ENCODE measurements at places on chromosomes 13 and 19. TPM values are rescaled to one million over a fixed set of nuclear protein-coding genes. Genes with fewer than 3 reads are reported as not detected.

GRCh38 chr13:114015111-114015968 lies 41.5 kb upstream of the C13orf46 start:
- no peak for DNase-seq

DNA sequence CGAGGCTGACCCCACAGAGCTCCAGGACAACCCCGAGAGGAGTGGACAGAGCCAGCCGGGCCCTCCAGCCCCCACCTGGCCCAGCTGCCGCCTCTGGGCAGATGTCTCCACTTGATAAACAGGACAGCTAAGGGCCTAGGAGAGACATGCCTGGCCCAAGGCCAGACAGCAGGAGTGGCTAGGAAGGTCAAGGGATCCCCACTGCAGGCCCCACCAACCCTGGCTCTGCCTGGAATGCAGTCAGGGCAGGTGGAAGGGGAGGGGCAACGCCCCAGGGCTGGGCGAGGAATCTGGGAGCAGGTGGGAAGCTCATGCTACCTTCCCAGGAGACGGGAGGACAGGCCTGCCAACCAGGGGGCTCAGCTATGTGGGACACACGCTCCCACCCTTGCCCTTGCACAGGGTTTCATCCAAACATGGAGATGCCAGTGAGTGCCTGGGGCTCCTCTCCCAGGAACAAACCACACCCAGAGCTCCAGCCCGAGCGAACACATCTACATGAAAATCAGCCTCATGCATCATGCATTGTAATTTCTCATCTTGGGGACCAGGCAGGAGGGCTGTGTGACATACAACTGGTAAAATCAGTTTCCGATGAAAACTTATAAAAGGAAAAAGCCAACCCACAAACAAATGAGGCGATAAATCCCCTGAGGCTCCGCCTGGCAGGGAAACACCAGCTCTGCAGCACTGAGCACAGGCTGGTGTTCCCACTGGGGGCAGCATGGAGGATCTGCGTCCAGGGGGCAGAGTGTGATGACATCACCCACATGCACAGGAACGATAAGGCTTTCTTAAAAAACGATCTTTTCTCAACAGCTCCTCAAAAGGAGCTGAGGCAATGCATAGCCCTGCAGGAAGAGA lies 25.0 kb downstream of the SH3GL1 start:
- no peak for DNase-seq

Gene SPACA7
- not detected for total RNA-seq

DNA sequence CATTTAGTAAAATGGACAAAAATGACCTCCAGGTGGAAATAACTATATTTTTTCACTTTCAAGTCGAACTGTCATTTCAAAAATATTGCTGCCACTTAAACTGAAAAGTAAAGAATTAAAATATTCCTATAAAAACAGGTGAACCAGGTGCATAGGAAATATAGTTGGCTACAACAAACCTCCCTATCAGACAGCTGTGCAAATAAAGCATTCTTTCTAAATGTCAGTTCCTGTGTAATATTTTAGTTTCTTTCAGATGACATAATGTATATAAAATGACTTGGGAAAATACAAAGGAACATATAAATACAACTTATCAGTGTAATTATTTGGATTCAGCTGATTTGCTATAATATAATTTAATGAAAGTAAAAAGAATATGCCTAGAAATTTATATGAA lies 403.5 kb upstream of the GPC6 start:
- DNase-seq, result no peak

DNA sequence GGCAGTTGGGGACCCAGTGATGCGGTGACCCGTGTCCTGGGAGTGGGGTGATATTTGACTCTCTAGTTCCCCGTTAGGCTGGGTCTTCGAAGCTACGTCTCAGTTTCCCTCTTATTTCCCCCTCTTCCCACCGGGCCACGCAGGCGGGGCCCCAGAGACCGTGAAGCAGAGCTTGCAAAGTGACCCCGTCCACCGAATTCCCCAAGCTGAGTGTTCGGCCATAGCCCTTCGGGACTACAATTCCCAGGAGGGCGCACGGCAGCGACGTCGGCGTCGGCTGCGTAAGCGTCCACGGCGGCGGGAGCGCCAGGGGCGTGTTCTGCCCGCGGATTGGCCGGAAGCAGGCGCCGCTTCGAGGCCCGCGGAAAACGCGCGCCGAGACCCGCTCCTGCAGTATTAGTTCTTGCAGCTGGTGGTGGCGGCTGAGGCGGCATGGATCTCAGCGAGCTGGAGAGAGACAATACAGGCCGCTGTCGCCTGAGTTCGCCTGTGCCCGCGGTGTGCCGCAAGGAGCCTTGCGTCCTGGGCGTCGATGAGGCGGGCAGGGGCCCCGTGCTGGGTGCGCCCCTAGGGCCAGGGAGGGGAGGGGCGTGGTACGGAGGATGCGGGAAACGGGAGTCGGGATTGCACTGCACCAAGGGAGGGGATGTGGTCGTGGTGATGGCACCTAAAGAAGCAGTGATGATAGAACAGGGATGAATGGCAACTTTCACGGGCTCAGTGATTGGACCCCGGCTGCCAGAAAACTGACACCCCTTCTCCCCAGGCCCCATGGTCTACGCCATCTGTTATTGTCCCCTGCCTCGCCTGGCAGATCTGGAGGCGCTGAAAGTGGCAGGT lies at the start of gene RNASEH2A:
Gene RNASEH2A (plus strand): TSS at position 343 of the 840 bp plus-strand sequence. CDS start 90 bp downstream, at position 433.
- DNase-seq, result peak; percentile 91

DNA sequence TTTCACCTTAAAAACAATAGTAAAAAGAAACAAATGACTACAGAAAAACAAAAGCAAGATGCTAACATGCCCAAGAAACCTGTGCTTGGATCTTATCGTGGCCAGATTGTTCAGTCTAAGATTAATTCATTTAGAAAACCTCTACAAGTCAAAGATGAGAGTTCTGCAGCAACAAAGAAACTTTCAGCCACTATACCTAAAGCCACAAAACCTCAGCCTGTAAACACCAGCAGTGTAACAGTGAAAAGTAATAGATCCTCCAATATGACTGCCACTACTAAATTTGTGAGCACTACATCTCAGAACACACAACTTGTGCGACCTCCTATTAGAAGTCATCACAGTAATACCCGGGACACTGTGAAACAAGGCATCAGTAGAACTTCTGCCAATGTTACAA lies 6.0 kb downstream of the CKAP2 start:
- DNase-seq, result no peak

DNA sequence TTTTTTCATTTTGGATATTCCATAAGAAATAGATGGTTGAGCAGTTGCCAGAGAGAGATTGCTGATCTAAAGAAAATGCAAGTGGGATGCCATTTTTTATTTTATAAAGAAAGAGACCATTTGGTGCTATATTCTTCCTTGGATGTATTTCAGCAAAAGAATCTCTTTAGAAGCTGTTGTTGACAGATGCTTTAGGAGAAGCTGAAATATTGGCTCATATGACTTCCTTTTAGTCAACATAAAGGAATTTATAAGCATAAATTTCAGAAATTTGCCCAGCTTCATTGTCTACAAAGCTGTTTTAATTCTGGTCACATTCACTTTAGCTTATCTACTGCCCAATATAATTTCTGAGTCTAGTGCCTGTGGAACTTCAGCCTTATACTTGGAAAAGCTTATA lies 36.9 kb downstream of the POLR1D start:
- no peak for DNase-seq

- no peak for DNase-seq
Observed at GRCh38 chr19:1776606-1777147, 23.4 kb downstream of the ONECUT3 start.

- DNase-seq, result peak; percentile 66
Observed at GRCh38 chr19:50835785-50836542, 2.6 kb upstream of the KLK15 start.

- DNase-seq, result no peak
Observed at GRCh38 chr19:2691951-2692350, 10.5 kb downstream of the GNG7 start.

DNA sequence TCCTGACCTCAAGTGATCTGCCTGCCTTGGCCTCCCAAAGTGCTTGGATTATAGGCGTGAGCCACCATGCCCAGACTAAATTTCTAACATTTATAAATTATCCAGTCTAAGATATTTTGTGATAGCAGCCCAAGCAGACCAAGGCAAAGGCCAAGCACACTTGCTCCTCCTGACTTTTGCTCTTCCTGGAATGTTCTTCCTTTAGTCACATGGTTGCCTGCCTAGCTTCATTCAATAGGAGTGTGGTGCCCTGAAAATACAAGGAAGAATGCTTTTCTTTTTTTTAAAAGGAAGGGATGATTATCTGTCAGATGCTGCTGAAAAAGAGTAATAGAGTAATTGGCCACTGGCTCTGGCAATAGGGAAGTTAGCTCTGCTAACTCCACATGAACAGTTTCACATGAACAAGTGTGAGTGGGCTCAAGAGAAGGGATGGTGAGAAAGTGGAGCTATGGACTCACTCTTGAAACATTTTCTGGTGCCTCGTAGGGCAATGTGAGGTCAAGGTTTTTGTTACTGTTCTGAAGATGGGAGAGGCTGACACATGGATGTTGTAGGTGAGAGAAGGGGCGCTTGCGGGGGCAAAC lies 47.1 kb downstream of the USPL1 start:
- DNase-seq, result no peak

DNA sequence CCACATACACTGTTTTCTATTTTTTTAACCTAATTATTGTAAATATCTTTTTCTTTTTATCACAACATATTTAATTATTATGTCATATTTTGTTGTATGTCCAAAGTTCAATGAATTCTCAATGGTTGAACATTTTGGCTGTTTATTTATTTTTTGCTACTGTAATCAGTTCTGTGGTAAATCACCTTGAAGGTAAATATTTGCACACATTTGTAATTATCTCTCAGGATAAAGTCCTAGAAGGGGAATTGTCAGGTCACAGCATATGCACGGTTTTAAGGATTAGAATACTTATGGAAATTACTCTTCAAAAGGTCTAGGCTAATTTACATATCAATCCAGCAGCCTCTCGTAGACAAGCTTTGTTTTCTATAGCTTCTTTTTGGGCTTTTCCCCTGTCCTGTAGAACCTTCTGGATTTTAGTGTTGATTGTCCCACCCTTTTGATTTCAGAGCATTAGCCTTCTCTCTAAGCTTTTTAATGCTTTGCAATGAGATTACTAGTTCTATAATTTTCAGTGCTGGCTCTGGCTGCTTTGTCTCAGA lies 362.6 kb downstream of the KCNRG start:
- no peak for DNase-seq

DNA sequence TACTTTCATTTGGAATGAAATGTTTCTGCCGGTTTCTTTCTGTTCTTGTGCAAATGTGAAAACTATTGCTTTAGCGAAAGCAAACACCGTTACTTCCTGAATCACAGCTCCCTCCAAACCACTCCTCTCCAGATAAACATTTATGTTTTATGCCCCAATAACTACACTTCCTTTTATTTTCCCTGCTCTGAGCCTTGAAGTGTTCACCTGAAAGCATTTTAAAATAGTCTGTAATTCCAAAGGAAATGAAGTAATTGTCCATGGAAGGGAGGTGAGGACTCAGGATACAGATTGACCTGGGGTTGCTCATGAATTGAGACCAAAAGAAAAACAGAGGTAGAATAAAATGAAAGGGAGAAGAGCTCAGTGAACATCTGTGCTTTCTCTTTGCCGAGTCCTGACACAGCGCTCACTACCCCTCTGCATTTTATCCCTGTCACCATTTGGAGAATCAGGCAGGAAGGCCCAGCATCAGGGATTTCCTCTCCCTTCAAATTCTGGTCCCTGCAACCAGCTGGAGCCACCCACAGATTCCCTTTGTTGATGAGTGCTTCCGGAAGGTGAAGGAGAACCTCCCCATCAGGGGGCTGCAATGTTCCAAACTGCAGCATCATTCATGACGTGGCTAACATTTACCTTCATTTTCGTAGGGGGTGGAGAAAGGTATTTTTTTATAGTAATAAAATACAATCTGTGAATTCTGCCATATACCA lies 171.9 kb downstream of the ITGBL1 start:
- DNase-seq, result no peak

DNA sequence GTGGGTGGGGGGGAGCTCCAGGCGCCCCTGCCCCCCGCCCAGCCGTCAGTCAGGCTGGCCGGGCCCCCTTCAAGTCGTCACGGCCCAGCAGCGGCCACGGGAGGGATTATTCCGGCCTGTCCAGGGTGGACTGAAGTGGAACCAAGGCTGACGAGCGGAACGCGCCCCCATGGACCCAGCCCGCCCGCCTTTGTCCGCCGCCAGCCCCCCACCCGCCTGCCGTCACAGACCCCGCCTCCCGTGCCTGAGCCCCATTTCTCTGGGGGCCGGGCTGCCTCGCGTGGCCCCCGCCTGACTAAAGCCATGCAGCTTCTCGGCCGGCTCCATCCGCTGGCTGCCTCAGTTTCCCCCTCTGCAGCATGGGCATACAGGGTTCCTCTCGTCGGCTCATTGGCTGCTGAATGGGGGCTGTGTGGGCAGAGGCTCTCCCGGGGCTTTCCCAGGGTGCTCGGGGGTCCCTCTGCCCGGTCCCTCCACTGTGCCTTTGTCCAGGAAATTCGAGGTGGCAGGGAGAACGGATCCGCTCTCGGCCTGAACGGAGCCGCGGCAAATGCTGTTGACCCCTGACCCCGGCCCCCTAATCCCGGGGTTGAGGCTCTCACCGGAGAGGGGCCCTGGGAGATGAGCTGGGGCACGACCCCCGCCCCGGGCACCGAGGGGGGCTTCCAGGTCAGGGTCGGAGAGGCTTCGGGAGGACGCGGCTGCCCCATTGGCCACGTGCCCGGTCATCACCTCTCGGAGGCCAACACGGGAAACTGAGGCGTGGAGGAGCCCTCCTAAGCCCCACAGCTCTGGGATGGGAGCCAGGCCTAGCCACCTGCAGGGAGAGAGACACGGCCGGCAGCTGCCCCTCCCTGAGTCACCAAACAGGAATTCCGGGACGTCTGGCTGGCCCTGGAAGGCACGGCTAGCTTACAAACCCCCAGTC lies 27.4 kb downstream of the EFNA2 start:
- no peak for DNase-seq

DNA sequence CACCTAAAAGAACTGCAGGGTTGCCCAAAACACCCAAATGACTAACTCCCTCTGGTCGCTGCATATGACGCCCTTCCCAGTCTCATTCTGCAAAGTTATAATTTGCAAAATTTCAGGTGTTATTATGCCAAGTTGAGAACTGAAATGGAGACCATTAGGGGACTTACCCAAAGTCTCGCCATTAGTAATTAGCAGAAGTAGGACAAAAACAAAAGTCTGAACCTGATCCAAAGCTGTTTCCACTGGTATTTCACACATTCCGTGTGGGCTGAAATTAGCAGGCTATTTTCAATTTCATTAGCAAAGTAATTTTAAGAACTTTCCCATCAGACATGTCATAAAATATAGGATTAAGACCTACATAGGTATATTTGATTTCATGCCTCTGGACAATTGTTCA lies 6.8 kb downstream of the RUBCNL start:
- DNase-seq, result no peak

Gene DKKL1
- total RNA-seq, result not detected

GRCh38 chr19:18293642-18294466 lies 12.4 kb upstream of the JUND start:
- peak; percentile 24 for DNase-seq

DNA sequence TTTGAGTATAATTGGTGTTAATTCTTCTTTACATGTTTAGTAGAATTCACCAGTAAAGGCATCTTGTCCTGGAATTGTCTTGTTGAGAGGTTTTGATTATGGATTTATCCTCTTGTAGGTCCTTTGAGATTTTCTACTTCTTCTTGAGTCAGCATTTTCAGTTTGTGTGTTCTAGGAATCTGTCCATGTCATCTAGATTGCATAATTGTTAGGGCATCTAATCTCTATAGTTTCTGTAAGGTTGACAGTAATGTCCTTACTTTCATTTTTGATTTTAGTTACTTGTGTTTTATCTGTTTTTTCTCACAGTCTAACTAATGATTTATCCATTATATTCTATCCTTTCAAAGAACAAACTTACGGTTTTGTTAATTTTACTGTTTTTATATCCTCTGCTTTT lies 492.0 kb downstream of the FGF9 start:
- DNase-seq, result no peak

GRCh38 chr13:29129616-29130015 lies 309.5 kb downstream of the MTUS2 start:
- DNase-seq, result no peak

- DNase-seq, result no peak
Observed at GRCh38 chr19:5803441-5803751, 1.5 kb upstream of the NRTN start.

All from left ventricle myocardium inferior (tissue), 1 donor.